ENCODE measurements at places on chromosomes 7 and 10.
A peak's percentile ranks its signal among the peaks of the same experiment; 100 is the strongest.

DNA sequence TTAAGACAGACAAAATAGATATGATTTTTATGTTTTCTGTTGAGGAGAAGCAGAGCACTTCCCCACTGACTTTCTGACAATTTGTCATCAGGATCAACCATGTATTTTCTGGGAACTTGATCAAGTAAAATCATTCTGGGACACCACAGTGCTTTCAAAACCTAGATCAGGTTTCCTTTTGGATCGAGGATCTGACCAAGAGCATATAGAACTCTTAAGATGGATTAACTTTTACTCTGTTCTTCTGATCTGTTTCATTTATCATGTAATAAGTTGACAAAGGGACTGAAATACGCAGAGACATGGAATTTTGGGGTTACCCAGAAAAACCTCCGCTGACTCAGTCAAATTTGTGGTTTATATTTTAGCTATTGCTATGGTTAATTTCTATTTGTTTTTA is 136.0 kb upstream of the WNT16 start:
- DNase-seq: no peak

DNA sequence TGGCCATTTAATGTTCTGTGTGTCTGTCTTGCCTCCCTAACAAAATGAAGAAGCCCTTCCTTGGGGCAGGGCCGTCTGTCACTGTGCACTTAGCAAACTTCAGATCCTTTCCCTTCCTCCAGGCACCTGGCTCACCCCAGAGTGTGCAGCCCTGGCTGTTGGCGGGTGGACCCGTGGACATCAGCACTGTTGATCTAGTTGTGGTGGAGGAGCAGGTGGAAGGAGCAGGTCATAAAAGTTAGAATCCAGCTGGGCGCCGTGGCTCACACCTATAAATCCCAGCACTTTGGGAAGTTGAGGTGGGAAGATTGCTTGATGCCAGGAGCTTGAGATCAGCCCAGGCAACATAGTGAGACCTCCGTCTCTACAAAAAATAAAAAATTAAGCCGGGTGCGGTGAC is 12.7 kb downstream of the RAB19 start:
- no peak for DNase-seq

DNA sequence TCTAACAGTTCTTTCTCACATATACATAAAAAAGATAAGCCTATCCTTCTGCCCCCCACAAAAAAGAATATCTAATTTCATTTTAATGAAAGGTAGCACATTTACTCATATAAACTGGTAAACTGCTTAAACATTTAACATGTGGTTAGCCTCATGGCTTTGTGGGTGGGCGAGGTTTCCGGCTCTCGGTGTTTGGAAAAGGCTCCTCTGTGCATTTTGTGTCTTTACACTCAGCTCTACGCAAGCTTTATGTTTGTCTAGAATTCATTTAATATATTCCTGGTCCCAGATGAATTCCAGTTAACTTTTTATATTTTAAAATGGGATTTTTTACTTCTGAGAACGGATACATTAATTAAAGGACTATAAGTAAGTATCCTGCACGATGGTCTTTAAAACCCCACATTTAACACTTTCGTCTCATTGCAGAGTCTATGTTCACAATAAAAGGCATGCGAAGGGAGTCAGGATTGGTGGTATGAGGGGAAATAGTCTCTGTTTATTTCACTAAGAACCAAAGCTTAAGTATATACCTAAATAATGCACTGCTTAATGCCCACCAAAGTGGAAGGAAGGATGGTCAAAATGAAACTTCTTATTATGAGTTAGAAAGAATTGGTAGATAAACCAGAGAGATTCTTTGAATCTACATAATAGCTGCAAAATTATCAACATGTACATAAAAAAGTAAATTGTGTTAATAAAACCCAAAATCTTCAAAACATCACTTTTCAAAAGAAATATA is 197.2 kb downstream of the CRPPA start:
- DNase-seq: no peak

- peak; percentile 2 for DNase-seq
Measured at GRCh38 chr10:73591935-73592699, 975 bp upstream of the USP54 start.

DNA sequence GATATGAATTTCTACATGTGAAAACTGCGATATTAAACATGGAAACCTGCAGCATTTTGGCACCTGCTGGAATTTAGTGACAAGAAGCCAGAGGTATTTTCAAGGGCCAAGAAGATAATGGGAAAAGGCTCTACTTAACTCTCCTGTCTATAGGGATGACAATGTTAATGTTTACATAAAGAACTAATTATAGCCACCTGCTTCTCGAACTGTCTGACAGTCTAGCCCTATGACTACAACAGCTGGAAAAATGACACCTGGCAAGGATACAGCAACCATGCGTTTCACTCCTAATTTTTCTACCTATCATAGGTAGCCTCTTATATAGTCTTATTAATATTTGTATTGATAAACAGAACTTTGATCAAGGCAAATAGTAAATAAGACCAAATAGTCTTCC is 49.6 kb downstream of the MAGI2 start:
- DNase-seq: no peak

DNA sequence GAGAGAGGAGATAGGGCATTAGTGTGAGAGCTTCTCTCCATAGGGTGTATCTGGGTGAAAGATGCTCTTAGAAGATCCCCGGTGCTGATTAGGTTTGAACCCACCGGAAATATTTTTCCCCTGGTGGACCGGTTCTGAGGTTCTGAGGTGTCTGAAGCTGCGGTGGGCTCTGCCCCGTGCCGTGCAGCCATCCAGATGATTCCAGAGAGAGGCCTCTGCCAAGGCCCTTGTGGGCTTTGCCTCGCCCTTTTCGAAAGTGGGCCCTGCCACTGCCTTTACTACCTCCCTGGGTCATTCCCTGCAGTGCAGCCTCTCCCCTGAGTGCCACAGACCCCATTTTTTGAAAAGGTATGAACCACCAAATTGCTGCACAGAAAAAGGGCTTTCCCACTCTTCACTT is 2.8 kb downstream of the GIMAP8 start:
- DNase-seq: no peak

DNA sequence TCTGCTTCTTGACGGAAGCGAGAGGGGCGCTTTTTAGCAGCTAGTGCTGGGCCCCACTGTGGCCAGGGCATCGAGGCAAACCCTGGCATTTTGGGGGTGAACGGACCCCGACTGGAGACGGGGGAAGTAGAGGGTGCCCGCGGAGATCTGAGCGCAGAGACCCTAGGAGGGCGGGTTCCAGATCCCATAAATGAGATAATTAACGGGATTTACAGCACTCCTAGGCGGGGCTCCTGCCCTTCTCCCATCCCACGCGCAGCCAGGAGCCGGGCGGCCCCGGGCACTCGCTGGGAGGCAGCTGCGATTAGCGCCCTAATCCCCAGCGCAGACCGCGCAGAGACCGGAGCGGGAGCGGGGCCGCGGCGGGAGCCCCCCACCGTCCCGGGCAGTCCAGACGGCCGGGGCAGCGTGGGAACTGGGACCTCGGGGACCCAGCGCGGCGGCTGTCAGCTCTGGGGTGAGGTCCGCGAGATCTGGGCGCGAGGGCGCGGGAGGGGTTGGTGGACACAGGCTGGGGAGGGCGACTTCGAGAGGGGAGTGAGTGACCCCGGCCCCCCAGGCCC is 735 bp downstream of the JCAD start:
- DNase-seq: no peak

- DNase-seq: peak; percentile 65
Measured at GRCh38 chr7:45215601-45216062, 58.0 kb downstream of the RAMP3 start.

DNA sequence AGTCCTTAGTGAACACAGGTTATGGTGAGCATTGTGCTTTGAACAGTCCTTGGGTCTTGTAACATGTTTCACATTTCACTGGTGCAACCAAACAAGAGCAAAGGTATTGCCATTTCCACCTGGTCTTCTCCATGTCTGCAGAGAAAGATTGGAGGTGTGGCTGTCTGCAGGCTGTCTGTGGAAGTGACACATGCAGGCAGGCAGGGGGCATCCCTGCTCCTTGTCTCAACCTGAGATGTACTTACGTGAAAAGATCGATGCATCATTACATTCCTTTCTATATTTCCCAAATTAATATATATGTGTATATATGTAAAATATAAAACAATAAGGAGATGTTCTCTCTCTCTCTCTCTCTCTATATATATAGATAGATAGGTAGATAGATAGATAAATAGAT is 54.3 kb downstream of the LRRC18 start:
- DNase-seq: no peak

- no peak for DNase-seq
Measured at GRCh38 chr7:47573758-47574481, 8.0 kb downstream of the TNS3 start.

- DNase-seq: no peak
Measured at GRCh38 chr10:70169649-70170364, 507 bp downstream of the SAR1A start.

DNA sequence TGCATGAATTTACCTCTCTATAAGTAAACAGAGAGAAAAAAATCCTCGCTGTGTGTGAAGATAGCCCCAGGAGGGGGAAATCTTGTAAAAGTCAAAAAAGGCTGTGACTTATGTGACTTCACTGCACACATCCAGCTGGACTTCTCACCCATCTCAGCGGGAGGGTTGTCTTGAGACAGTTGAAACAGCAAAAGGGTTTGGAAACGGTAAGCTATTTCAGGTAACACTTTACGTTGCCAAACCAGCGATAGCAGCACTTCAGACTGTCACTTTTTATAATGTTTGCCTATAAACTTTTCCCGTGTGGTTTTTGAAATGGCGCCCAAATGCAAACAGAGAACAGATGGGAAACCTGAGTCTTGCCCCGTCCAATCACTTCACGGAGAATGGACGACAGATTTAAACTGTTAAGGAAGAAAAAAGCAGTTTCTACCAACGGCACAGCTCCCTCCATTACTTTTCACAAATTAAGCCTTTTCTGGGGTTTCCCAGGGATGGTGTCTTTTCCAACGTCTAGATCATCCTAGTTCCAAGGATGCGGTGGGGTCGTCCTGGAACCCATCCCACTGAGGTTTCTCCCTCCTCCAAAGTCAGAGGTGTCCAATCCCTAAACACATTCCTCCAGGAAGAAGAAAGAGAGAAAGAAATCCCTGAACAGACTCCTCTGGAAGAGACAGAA is 25.2 kb downstream of the FGFR2 start:
- peak; percentile 16 for DNase-seq

DNA sequence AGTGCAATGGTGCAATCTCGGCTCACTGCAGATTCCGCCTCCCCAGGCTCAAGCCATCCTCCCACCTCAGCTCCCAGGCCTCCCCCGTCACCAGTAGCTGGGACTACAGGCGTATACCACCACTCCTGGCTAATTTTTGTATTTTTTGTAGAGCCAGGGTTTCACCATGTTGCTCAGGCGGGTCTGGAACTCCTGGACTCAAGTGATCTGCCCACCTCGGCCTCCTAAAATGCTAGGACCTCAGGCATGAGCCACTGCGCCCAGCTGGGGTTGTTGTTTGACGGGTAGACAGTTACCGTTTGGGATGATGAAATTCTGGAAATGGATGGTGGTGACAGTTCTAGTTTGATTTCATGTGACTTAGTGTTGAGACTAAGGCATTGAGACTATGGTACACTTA is 15.3 kb downstream of the CALML3 start:
- DNase-seq: no peak

DNA sequence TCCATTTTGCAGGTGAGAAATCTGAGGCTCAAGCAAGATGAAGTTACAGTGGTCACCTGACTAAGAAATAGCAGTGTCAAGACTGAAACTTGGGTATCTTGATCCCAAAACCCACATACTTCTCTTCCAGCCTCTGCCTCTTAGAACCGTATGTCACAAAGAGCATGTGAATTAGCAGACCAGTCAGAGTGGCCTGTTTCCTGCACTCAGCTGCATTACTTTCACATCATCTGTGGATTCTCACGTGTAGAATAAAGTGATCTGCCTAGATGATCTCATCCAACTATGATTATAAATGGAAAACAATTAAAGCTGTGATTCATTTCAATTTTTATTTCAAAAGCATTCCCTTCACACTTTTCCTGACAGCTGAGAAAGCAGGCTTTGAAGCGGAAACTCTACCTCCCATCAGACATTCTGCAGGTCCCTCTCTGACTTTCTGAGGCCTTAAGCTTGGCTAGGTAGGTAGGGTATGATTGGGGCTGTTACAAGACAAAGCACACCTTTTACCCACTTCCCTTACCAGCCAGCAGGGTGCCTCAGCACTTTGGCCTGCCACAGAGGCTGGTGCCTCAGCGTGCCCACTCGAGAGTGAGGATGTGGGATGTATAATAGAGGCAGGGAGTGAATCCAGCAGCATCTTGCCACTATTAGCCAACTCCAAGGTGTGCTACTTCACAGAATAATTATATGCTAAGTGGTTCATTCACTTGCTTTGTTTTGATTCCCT is 70.2 kb upstream of the PDE1C start:
- no peak for DNase-seq

DNA sequence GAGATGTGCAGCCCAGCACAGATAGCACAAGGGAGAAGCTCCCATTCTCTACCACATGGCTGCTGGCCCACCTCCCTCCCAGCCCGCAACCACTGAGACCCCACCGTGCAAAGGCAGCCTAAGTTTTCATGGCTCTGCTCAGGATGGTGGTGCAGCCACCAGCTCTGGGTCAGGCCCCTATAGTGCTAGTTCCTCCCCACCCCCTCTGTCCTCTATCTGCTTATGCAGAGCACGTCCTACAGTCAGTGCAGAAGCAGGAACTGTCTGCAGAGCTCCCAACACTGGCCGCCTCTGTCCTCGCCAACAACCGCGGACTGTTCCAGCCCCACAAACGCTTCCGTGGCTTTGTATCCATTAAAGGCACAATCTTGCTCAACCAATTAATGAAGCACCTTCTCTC is 278.9 kb downstream of the GRID1 start:
- DNase-seq: no peak

DNA sequence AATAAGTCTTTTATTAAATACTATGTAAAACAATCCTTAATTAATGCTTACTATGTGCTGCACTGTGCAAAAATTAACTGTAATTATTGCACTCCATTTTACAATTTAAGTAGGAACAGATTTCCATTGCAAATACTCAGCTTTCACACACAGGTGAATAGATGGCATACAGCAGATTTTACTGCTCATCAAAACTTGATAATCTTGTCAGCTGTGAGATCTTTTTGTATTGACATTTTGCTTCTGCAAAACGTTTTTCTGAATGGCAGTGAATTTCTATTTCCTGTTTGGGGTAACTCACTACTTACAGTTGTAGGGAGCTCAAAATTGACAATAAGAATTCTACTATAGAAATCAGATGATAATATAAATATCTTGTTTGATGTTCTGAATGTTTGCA is 220.0 kb upstream of the MAGI2 start:
- DNase-seq: no peak

DNA sequence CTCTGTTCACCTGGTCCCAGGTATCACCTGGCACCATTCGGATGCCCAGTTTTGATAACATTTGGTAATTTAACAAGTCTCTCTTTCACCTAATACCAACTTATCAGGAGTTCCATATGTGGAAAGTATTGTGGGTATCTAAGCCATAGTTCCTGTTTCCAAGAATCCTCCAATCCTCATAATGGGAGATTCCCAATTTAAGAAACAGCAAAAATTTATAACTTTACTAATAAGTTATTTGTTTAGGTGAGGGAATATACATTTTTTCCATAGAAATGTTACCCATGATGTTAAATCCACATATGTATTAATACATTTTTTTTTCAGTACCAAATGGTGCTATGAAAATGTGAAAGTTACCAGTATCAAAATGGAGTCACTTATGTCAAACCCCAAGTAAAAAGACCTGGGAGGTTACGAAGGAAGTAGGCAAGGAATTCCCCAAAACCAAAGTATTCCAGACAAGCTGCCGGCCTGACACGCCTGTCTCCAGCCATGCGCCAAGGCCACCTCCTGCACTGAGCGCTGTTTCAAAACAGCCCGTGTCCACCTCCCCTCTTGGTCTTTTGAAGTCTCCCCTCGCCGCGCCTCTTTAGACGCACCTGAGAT is 44.8 kb downstream of the PRKCQ start:
- DNase-seq: no peak
